ENCODE measurements at places on chromosomes 7 and 10.

DNA sequence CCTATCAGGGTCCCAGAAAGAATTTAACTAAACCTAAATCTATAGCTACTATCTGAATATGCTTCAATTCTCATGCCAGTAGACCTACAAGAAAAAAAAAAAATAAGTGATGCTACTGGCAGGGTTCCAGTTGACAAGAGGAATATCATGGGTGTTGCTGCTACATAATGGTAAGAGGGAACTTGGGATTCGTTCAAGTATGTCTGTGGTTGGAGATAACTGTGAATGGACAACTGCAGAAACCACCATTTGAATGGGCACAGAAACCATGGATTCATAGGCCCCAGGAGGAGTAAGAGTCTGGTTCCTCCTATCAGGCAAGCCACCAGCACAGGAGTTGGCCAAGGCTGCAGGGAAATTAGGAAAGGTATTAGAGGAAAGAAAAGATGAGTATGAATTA is 287.6 kb upstream of the HGF start:
- no peak for DNase-seq

- peak; percentile 46 for DNase-seq
These were observed 19.4 kb downstream of the ITGB1 start for GRCh38 chr10:32938554-32939061.

DNA sequence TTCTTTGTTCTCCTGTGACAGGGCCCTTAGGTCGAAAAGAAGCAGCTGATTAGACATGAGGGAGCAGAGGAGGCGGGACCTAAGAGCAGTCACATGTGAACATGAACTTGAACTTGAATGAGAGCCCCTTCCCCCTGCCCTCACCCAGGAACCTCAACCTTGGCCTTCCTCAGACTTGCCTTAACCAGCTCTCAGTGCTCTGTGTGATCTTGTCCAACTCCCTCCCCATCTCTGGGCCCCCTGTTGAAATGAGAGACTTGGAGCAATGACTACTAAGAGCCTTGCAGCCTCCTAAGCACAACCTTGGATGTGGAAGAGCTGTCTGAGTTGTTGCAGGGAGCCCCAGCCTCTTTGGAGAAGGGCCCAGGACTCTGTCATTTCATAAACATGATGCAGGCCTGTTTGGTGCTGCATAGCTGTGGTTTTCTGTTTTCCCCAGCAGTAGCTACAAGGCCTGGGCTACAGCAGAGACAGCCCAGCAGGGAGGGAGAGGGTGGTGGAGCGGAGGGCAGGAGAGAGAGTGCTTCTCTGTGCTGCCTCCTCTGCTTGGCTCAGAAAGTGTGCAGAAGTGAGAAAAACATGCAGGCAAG is 123.9 kb upstream of the ZMIZ1 start:
- no peak for DNase-seq

- no peak for DNase-seq
These were observed 58.6 kb downstream of the ADRB1 start for GRCh38 chr10:114102256-114102655.

DNA sequence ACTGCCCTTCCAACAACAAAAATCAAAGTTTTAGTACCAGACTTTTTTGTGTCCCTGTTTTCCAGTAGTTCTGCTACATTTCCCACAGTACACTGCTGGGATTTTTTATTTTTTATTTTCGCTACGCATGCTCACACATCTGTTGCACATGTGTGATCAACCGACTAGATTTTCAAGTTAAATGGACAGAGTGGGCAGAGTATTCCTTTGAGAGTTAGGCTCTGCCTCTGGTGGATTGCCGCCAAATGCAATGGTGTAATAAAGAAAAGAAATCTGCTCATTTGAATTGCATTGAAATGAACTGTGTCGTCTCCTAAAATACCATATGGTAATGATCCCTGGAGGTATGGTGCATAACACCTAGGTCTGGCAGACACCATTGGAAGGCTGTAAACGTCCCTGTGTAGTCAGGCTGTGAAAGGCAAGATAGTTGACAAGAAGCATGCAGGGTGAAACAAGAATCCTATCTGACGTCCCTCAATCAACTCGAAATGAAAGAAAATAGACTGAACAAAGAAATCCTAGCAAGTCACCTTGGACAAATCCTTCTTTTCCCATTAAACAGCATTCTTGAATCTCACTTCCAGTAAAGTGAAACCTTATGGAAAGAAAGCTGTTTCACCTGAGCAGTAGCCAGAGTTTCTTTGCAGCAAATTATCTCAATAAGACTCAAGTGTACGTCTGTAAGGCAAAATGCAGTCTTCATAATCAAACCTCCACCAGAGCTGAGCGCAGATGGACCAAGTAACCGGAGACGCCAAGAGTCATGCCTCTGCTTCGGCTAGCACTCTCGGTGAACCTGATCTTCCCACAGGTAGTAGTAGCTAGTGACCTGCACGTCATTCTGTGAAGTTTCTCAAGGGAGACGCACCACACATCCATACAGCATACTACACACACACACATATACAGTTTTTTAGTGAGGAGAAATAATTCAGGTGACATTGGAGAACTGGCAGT is 357.3 kb downstream of the CRPPA start:
- peak; percentile 33 for DNase-seq

DNA sequence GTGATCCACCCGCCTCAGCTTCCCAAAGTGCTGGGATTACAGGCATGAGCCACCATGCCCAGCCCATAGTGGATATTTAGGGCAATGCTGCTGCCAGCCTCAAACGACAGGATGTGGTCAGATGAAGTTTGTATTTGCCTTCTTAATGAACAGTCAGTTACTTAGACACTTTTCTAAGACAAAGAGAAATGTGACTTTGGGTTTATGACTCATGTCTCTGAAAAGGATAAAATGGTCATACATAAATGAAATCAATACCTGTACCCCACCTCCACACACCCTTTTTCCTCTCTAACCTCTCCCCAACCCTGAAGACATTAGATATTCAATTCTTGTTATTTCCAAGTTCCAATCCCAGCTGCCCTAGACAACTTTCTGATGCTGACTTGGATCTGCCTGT is 109.3 kb upstream of the INSIG1 start:
- no peak for DNase-seq

- no peak for DNase-seq
These were observed 74.3 kb upstream of the MKX start for GRCh38 chr10:27819781-27820531.

DNA sequence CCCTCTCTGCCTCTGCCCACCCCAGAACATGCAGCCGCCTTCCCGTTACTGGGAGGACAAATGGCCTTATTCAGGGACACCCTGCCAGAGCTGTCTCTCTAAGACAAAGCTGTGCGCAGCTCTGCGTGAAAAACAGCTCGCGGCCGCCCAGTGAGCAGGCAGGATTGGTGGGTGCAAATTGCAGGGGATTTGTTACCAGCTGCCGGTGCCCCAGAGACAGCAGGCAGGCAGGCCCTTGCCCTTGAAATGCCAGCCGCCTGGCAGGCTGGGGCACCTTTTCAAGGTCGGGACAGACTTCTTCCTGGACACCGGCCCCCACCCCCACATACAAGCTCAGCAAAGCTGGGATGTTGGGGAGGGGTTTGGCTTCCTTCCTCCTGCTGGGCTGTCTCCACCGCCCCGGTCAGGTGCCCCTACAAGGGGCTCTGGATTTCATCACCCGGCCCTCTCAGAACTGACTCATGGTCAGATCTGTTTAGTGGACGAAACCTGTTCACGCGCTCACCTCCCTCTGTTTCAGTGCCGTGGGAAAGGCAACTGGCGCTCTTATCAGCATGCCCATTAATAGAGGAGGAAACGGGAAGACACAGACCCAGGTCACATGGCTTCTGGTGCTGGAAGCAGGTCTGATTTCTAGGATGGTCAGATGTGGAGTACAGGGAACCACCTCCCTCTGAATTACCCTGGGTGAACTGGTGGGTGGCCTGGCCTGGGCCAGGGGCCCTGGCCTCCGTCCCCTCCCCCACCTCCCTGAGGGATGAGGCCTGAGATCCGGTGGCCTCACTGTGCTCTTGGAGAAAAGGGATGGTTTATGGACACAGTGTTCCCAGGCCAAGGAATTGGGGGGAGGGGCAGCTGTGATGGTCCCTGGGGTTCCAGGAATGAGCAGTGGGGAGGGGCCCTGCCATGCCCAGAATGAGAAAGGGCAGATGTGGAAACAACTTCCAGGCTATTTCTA is 123.9 kb upstream of the PPIF start:
- peak; percentile 43 for DNase-seq

- no peak for DNase-seq
These were observed 5.6 kb downstream of the SUFU start for GRCh38 chr10:102509387-102509786.

- no peak for DNase-seq
These were observed 181.0 kb upstream of the TMEM106B start for GRCh38 chr7:12030116-12030515.

DNA sequence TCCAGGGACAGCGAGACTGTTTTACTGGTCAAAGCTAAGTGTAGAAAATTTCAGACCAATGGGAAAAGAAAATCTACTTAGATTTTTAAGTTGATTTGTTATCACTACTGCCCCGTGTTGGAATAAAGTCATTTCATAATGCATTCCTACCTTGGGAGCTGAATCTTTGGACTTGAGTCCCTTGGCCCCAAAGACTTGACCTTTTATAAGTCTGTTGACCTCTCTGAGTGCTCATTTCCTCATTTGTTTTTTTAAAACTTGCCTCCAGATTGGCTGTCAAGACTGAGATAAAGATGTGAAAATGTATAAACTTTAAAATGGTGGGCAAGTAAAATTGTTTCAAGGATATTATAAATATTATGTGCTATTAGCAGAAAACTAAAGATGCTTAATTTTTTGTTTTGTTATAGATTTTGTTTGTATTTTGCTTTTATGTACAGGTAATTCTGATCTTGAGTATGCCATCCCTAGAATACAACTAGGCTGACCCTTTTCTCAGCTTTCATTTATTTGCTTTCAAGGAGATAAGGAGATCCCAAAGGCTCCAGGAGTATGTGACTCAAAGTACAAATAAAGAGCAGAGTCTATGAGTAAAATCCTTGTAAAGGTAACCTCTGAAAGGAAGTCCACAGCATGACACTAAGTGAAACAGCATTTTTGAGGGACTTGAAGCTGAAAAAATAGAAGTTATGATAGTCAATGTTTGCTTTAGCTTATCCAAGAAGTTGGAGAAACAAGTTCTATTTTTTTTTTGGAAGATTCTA is 54.6 kb downstream of the TMEM26 start:
- DNase-seq = no peak

GRCh38 chr7:111735661-111736551 is 173.6 kb upstream of the IMMP2L start:
- DNase-seq = peak; percentile 69

- peak; percentile 73 for DNase-seq
These were observed 3.5 kb downstream of the NRCAM start for GRCh38 chr7:108452707-108453106.

GRCh38 chr7:134649226-134649775 is 2.6 kb downstream of the BPGM start:
- no peak for DNase-seq

- no peak for DNase-seq
These were observed 23.8 kb downstream of the DHX32 start for GRCh38 chr10:125857185-125857760.

DNA sequence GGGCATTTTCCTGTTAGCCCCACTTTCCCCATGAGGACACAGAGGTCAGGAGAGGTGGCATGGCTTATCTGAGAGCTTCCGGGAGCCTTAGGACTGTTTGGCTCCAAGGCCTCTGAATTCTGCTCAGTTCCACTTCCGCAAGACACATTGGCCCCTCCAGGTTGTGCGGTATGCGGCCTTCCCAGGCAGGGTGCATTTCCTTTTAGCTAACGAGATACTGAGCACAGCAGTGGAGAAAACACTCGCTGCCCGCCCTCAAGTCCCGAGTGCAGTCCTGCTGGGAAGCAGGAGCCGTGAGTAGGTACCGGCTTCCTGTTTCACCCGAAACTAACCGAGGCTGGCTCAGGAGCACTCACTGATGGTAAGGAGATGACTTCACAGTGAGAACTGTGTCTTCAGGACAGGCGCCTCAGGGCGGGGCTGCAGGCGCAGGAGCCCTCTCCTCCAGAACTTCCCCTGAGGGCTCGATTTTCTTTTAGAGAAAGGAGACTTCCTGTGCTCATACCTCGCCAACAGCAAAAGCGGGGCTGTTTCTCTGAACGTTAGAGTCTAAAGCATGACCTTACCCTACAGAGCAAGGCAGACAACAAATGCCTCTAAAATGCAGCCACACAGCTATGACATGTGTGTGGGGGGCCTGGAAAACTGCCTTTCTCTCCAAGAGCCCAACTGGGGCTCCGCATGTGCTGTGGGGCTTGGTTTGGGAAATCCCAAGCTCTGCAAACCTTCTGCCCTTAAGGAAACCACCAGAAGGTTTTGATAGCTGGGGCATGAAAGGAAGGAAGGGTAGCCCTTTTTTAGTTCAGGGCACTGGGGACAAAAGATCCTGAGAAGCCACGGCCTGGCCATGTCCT is 25.9 kb downstream of the RGS10 start:
- no peak for DNase-seq

- DNase-seq = no peak
These were observed 122.3 kb downstream of the JMJD1C start for GRCh38 chr10:63343476-63343875.

DNA sequence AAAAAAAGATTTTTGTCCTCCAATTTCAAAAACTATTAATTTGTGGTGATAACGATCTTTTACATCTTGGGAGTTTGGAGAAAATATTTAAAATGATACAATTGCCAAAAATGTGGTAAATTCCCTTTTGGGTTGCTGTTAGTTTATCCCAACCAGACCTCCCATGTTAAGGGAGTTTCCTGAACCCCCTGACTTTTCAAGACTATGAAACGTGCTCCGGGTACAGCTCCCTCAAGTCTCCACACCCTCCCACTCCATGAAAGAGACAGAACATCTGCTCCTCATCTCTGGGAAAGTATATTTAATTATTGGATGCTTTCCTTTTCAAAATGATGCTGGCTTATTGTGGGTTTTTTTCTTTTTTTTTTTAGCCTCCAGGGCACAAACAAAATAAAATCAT is 534.6 kb upstream of the NRP1 start:
- no peak for DNase-seq

- no peak for DNase-seq
These were observed 181.6 kb downstream of the XPNPEP1 start for GRCh38 chr10:109741712-109742111.

DNA sequence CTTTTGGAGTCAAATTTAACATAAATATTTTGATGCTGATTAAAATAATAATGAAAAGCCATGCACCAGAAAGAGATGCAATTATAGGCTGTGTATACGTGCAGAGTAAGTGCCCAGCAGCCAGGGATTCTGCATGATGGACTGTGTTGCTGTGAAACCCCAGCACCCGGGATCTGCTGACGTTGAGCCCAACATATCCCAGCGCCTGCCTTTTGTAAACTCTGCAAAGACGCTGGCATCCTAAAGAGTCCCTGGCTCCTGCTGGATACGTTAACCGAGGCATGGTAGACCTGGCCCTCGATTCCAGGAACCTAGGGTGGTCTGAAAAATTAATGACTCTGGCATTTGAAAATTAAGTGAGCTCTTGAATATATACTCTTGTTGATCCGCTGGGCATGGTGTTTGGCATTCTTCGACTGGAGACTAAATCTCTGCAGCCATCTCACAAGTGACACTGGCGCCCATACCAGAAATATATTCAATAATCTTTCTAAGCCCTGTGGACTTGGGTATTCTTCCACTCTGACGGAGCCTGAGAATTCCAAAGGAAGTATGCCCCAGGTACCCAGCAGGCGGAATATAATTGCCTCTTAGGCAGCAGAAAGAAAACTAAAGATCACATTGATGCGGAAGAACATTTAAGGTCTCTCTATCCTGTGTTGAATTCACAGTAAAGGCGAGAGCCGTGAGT is 191.2 kb upstream of the SH2B2 start:
- DNase-seq = no peak
